Foreskin keratinocyte (primary cell): ENCODE measurements at places on chromosomes 3 and 15. TPM values are rescaled to one million over a fixed set of nuclear protein-coding genes. Genes with fewer than 3 reads are reported as not detected.
A peak's percentile ranks its signal among the peaks of the same experiment; 100 is the strongest.

- no peak for DNase-seq
Measured at GRCh38 chr15:28099555-28100140, 533 bp upstream of the OCA2 start.

- peak; percentile 31 for DNase-seq
Measured at GRCh38 chr3:131091768-131092167, 65.1 kb downstream of the NEK11 start.

DNA sequence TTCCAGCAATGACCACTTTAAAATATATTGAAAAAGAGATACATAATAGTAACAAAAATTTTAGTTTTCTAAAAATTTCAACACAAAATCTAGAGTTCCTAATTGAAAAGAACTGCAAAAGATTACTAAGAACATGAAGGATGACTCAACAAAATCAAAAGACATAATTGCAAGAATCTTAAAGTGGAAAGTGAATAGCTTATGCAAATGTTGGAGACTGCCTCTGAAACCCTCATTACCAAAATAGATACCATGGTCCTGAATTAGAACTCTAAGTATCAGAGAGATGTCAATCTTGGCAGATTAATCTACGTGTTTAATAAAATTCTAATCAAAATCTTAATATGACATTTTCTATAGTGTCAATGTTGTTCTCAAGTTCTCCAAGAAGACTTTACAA lies 60.7 kb upstream of the SGO1 start:
- no peak for DNase-seq

Gene ZNF660
- 0.01 and 0.02 TPM in 2 replicates for polyA plus RNA-seq

DNA sequence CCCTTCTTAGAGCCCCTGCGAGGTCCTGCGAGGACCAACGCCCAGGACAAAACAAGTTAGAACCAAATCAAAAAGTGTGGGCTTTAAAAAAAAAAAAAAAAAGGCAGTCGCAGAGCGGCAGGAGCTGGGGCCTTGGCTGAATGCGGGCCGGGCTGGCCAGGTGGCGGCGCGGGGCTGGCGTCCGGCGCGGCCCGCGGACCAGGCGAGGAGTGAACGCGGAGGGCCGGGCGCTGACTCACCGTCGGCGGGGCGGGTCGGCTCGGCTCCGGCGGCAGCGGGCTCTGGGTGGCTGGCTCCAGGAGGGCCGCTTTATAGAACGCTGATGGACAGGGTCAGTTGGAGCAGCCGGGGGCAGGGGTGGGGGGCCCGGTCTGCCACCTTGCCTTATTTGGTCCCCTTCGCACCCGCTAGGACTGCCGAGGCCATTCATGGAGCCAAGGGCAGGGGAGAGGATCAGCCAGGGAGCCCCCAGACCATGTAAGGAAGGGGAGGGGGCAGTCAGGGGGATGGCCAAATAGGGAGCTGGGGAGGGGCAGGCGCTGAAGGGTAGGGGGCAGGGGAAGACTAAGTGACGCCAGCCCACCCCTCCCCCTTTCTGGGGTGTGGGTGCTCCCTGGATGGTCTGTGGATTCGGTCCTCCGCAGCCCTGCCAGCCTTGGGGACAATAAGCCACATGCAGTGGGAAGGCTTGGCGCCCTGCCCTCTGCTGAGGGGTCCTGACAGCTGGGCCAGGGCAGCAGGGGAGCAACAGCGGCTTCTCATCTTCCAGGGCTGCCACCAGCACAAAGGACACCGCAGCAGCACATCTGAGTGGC lies at the start of gene ACTC1:
Gene ACTC1, minus strand, starts transcription at position 283 of the 815 bp plus-strand sequence. CDS start 741 bp downstream, outside the sequence.
- DNase-seq, result no peak

GRCh38 chr3:173932624-173933023 lies 535.1 kb downstream of the NLGN1 start:
- peak; percentile 38 for DNase-seq

GRCh38 chr15:52098323-52098722 lies 14.3 kb downstream of the BCL2L10 start:
- no peak for DNase-seq

GRCh38 chr3:108479224-108479623 lies 31.2 kb downstream of the MYH15 start:
- DNase-seq, result no peak

- DNase-seq, result peak; percentile 31
Measured at GRCh38 chr15:52710050-52710707, 31.0 kb upstream of the ATOSA start.

- no peak for DNase-seq
Measured at GRCh38 chr3:135448520-135448919, 517.0 kb upstream of the PPP2R3A start.

Gene TTC21A
- 0.80 and 1.3 TPM in 2 replicates for polyA plus RNA-seq

DNA sequence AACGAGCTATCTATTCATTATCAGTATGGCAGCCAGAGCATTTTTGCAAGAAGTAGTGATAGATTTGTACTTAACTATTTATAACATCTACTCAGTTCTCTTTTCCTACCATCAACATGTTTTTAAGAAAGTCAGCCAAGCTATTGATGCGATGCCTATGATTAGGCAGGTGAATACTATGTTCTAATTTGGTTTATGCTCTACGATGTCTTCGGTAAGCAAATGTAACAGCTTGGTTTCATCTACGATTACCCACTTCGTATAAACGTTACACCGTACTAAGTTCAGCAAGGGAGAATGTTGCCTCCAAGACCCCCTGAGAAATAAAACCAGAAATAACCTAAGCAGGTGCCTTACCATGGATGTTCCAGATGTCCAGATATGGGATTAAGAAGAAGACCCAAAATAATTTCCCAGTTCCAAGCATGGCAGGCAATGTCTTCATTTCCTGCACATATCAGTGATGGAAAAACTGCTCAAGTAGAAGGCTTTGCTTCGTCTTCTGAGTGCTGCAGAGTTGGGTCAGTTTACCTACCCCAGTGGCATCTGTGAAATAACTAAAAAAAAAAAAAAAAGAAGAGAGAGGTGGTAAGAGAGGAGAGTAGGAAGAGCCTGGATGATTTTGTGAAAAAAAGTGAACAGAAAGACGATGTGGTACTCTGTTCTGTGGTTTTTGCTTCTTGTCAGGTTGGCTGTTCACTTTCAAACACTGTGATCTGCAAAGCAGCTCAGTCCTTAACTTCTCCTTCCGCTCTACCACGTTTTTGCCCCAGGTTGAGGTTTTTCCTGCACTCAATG lies at the start of gene BTLA:
Gene BTLA, minus strand, starts transcription at position 559 of the 798 bp plus-strand sequence. Its CDS starts 114 bp downstream, at position 445.
- no peak for DNase-seq

GRCh38 chr3:102979682-102980354 lies 545.0 kb downstream of the ZPLD1 start:
- no peak for DNase-seq

DNA sequence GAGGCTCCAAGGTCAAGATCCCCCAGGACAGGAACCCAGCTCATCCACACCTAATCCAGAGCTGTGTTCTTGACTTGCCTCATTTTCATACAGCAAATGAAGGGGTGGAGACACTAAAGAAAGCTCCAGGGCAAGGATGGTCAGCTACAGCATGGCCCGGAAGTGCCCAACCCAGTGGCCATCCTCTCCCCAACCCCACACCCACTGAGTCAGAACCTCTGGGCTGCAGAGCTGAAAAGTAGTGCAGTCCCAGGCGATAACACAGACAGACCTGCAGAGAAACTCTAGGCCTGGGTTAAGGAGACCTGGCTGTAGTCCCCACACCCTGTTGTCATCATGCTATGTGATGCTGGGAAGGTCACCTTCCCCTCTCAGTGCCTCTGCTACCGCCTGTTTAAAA lies 85.3 kb downstream of the SEMA5B start:
- DNase-seq, result no peak

DNA sequence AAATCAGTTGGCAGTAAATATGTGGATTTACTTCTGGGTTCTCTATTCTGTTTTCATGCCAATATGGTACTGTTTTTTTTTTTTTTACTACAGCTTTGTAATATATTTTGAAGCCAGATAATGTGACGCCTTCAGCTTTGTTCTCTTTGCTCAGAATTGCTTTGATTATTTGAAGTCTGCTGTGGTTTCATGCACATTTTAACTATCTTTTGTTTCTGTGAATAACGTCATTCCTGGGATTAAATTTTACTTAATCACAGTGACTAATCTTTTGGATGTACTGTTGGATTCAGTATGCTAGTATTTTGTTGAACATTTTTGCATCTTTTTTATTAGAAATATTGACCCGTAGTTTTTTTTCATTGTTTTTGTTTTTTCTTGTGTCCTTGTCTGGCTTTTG lies 576.5 kb downstream of the ZNF385D start:
- peak; percentile 48 for DNase-seq

Gene ZNF502
- 1.3 and 1.5 TPM in 2 replicates for polyA plus RNA-seq

DNA sequence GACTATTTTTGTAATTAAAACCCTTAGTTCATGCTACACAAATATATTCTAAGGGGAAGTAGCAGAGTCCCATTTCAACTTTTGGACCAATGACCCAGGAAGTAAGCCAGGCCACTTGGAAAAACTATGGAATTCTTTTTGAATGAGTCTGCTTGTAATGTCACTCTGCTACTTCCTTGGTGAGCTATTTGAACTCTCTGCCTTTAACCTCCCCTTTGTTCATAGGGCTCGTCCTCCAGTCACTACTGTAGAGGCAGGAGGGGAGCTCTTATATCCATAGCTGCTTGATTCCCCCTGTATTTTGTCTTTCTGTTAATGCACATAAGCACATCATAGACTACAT lies 119.6 kb downstream of the UACA start:
- no peak for DNase-seq

- DNase-seq, result no peak
Measured at GRCh38 chr3:170889132-170889531, 19.1 kb upstream of the RPL22L1 start.

DNA sequence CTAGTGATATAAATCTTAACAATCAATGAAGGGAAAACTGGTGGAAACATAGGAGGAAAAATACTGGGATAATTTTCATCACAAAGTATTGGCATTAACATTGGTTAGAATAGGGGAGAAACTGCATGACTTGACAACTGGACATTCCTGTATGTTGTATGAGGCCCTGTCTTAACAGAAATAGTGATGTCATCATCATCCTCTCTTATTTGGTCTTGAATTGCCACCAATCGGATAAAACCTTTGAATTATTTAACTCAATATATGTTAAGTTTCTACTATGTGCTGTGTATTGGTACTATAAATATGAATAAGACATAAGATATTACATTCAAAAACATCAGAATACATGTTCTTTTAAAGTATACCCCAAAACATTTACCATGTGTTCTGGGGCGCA lies 130.1 kb upstream of the CCDC54 start:
- DNase-seq, result no peak

DNA sequence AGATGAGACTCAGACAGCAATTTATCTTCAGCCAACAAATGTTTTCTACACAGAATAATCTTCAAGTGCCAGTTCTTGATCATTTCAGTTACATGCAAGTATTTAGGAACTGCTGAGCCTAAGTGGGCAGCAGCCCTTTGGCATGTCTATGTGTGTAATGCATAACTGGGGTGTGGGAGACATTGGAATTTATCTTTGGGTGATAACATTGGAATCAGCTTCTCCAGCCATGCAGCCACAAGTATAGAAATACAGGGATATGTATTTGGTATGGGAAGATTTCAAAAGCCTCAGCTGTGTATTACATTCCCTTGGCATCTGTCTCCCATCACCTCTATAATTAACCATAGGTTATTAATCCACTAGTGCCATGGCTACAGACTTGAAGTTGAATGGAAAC lies 63.4 kb upstream of the FOXP1 start:
- no peak for DNase-seq

Gene SPTSSB
- polyA plus RNA-seq, result 0.02 TPM in 1 of 2 replicates, not detected in the other

GRCh38 chr15:51131596-51132290 lies 37.0 kb upstream of the TNFAIP8L3 start:
- DNase-seq, result no peak

GRCh38 chr3:30350011-30350410 lies 256.4 kb upstream of the TGFBR2 start:
- no peak for DNase-seq

DNA sequence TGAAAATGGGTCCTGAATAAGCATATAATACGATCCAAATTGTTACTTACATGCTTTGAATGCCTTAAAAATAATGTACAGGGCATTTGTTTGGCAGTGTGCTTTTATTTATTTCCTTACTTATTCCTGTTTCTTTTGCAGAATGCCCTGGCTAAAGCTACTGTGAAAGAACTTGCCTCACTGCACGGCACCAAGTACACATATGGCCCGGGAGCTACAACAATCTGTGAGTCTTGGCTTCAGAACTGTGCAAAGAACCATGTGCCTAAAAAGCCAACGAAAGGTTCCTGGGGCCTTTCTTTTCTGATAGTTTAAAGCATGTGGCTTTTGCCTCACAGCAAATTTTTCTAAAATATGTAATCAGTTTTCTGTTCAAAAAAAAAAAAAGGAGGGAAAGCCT lies 7.8 kb upstream of the CPA3 start:
- no peak for DNase-seq

Gene PRSS50
- not detected in 2 replicates for polyA plus RNA-seq

DNA sequence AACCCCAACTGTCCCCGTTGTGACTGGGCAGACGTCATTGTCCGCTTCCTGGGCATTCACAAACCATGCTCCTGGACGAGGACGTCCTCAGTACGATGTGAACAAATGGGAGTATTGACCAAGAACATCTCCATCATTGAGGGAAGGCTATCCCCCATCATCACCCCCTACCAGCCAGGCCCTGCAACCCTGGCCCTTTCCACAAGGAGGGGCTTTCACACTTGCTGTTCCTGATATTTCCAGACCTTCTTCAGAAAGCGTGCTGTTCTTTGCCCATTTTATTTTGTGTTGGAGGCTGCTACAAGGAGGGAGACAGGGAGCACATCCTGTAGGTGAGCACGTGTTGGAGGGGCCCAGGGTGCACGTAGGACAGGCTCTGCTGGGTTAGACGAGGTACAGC lies 277.0 kb upstream of the LRRC3B start:
- no peak for DNase-seq

DNA sequence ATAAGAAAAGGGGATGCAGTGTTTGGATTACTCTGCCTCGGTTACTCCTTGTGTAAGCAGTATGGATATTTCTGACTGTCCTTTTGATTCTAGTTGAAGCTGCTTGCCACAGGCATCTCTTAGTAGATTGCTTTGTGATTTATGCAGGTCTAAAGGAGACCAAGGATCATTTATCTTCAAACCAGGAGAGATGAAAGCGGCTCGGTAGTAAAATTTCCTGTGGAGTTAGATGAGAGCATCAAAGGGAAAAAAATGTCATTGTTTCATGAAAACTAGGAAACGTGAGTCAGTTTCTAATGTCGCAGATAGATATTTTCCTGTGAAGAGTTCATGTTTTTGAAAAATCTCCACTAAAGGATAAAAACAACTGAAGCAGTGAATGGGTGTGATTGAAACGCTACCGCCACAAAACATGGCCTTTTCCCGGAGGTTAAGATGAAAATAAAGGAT lies 254.0 kb upstream of the TBL1XR1 start:
- peak; percentile 28 for DNase-seq

DNA sequence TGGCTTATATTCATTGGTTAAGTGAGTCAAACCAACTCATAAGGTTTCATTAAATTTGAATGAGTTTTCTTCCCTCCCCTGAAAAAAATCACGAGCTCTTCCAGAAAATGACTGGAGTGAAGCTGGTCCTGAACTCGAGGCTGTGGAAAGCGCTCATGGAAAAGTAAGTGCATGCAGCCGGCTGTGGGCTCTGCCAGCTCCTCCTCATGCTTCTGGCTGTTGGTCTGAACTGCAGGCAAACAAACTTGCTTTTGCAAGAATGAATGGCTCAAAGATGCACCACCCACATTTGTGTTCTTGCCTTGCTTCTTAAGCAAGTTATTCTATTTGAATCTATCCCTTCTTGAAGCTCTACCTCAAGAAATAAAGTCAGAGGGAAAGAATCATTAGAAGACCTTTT lies 6.2 kb downstream of the ETV5 start:
- DNase-seq, result no peak

- DNase-seq, result no peak
Measured at GRCh38 chr3:191361456-191361855, 31.1 kb upstream of the UTS2B start.
